ENCODE measurements at places on chromosomes 1 and 21. TPM values are rescaled to one million over a fixed set of nuclear protein-coding genes. Genes with fewer than 3 reads are reported as not detected.

The TAF5L gene
- total RNA-seq: 7.8 TPM

The C1orf56 gene
- total RNA-seq: 9.6 TPM

The C1orf185 gene
- not detected for total RNA-seq

The APOBEC4 gene
- not detected for total RNA-seq

The LCK gene
- total RNA-seq: 1.1 TPM

The PDE9A gene
- 26.7 TPM for total RNA-seq

The TNFRSF4 gene
- total RNA-seq: 3.7 TPM

The RGS16 gene
- total RNA-seq: 0.78 TPM

The VASH2 gene
- total RNA-seq: under 0.01 TPM

The ARHGEF16 gene
- 17.7 TPM for total RNA-seq

The POGK gene
- 28.5 TPM for total RNA-seq

The PAQR7 gene
- total RNA-seq: 5.4 TPM

The CELA2B gene
- total RNA-seq: not detected

The ITPKB gene
- total RNA-seq: 82.0 TPM

The OR2L2 gene
- not detected for total RNA-seq

The SLC9C2 gene
- not detected for total RNA-seq

The AMY2A gene
- 1.8 TPM for total RNA-seq

The COL6A1 gene
- total RNA-seq: 356 TPM

The MIXL1 gene
- total RNA-seq: not detected

The SPRR2F gene
- not detected for total RNA-seq

The SAMD11 gene
- 15.9 TPM for total RNA-seq

The CTSK gene
- total RNA-seq: 47.1 TPM

The VAV3 gene
- 20.4 TPM for total RNA-seq

The CLEC20A gene
- total RNA-seq: not detected

The SPRR1B gene
- total RNA-seq: not detected

The FCRL2 gene
- not detected for total RNA-seq

The SERTAD4 gene
- total RNA-seq: 1.7 TPM

The HSD3B2 gene
- total RNA-seq: not detected

The FALEC gene
- total RNA-seq: not detected

The PRAMEF6 gene
- total RNA-seq: not detected

The CAMK2N1 gene
- total RNA-seq: 2.4 TPM

The RRP1B gene
- total RNA-seq: 22.5 TPM

The RNU1-3 gene
- under 0.01 TPM for total RNA-seq

The CSF3R gene
- 12.5 TPM for total RNA-seq

The LENEP gene
- not detected for total RNA-seq

The EDN2 gene
- not detected for total RNA-seq

Measured in tibial nerve (tissue), 4 donors.